Lung (tissue), 17 donors: ENCODE measurements at places on chromosomes 2 and 18. TPM values are rescaled to one million over a fixed set of nuclear protein-coding genes. Genes with fewer than 3 reads are reported as not detected.
A peak's percentile ranks its signal among the peaks of the same experiment; 100 is the strongest.

GRCh38 chr18:623761-624620, 27.2 kb downstream of the CLUL1 start:
- DNase-seq, result peak; percentile 77

- no peak for DNase-seq
Observed at GRCh38 chr2:8595428-8595805, 86.4 kb upstream of the ID2 start.

DNA sequence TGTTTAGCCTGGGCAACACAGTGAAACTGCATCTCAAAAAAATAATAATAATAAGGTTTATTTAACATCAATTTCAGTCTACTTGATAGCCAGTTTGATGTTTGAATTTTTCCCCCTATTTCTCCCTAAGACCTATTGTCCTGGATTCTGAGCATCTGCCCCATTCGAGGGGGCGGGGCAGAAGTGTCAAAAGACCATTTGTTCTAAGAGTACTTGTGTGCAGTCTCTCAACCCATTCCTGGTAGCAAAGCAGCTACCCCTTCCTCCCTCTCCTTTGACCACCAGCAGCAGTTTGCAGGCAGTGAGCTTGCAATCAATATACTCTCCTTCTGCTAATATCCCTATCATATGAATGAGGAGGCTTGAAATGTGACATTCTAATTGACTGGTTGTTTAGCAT, 71.9 kb downstream of the VWC2L start:
- no peak for DNase-seq

DNA sequence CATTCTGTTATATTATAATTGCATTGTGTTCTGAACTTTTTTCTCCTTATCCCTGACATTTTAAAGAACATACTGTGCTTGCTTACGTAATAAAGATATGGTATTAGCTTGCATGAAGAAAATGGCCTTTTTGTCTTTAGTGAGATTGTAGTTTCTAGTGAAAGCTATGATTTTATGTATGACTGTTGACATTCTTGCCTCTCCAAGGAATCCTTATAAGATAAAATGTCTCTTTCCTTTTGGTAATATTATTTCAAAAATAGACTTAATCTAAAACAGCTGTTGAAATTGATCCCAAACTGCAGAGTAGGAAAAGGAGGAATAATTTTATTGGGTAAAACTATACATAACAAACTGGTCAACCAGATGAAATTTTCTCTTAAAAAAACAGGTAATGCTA, 40.8 kb upstream of the CCDC102B start:
- no peak for DNase-seq

DNA sequence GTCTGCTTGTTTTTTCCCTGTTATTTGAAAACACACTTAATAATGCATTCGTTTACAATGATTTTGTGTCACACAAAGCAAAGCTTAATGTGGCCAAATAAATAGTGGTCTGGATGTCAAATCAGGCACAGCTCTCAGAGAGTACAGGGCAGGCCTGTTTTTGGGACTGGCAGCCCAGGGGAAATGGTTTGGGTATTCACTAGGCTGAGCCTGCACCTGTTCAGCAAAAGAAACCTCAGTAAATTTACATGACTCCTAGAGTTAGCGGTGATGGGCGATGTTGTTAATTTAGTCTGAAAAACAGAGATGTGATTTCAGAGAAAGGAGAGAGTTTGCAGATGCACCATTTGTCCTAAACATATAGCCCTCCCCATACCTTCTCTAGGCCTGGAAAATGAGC, 197.1 kb downstream of the ALK start:
- DNase-seq, result no peak

HIBCH gene
- total RNA-seq, result 21.4 TPM

DNA sequence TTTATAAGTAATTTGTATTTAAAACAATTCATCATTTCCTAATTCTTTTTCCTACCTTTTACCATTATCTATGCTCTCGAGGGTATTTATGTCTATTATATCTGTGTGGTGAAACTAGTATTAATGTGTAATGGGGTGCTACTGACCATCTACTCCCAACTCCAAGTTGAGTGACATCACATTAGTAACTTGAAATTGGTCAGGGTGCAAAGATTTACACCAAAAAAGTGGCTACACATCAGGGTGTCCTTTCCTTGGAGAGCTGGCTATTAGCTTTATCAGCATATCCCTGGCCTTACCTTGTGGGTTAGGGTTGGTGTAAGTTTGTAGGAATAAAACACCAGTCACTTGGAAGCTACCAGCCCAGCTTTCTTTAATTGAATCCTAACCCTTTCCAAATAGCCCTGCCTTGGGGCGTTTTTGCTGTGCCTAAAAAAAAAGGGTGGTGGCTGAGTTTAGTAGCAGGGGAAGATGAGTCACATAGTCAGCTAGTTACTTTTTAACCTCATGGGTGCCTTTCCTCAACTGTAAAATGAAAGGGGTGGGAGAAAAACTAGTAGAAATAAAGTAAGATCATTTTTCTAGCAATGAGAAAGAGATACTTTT, 14.0 kb downstream of the ANXA4 start:
- DNase-seq, result no peak

FEV gene
- not detected for total RNA-seq

GRCh38 chr2:84996909-84997308, 25.9 kb downstream of the KCMF1 start:
- no peak for DNase-seq

DSG4 gene
- not detected for total RNA-seq
